ENCODE measurements at places on chromosomes 12 and 14.
A peak's percentile ranks its signal among the peaks of the same experiment; 100 is the strongest.

DNA sequence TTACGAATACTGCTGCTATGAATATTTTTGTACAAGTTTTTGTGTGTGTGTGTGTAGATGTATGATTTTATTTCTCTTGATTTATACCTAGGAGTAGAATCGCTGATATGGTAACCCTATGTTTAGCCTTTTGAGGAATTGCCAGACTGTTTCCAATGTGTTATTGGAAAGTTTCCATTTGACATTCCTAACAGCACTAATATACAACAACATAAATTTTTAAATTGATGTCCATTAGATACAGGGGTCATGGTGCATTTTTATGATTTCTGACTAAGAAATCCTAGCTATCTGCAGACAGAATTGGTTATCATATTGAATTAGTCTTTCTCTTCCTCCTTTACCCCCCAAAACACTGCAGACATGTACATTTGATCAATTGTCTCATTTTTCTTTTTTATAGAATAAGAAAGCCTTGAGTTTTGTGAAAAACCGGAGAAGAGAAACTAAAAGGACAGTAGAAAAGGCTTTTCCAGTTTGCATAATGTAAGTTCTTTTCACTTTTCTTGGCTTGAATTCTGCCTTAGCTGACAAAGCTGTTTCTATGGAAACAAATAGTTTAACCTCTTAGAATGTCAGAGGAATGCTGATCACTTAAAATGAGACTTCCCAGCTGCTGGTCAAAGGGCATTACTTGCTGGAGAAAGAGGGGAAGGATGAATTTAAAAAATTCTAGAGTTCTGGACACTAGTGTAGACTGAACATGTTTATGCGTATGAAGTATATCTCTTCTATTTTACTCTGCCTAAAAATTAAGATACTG is 28.2 kb downstream of the PALS1 start:
- peak; percentile 82 for DNase-seq

GRCh38 chr14:67357186-67357968 is 2.2 kb downstream of the ATP6V1D start:
- DNase-seq = no peak

DNA sequence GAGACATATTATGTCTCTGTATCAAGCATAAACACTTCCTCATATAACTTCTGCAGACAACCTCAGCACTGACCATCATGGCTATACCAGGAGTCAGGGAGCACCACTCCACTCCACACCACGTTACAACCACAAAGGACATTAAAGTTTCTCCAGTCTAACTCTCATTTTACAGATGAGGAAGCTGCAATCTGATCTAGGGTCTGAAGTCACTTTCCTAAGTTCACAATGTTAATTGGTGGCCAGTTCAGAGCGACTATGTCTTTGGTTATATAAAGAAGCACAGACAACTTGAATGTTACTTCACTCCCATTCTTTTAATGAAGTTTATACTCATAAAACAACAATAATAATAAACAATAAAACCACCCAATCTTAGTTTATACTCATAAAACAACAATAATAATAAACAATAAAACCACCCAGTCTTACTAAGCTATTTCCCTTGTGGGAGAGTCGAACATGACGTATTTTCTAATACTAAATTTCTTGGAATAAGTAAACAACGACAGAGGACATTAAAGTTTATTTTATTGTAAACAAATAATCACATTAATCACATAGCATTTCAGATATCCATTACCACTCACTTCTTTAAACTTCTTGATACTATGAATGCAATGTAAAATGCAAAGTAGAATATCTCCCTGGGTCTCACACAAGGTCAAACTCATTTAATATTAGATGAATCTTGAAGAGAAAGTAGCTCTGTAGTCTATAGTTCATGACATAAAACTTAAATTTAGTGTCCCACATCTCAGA is 72.4 kb upstream of the SSTR1 start:
- DNase-seq = no peak

- no peak for DNase-seq
These were observed 36.9 kb upstream of the DCN start for GRCh38 chr12:91219511-91219910.

GRCh38 chr14:95196268-95196667 is 38.9 kb upstream of the DICER1 start:
- DNase-seq = no peak

DNA sequence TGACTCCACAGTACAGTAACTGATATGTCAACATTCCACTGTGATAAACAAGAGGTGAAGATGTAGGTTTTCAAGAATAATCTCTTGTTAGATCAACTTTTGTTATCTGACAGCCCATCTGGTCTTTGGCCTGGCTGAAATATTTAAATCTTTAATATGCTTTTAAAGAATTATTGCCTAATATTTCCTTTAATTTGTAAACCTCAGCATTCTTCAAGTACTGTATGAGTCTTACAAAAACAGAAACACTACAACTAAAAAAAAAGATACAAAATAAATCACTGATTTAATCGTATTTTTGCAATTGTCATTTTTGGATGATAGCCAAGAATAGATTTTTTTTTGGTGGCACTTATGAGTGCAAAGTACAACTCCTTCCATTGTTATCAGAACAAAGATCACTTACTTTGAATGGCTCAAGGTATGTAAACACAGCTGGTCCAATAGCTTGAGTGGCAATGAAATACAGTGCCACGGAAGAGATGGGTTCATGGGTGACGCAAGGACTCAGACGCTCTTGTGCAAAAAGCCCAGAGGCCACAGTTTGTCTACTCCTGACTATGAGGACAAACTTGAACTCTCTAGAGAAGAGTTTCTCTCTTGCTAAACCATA is 109.5 kb downstream of the PAX9 start:
- DNase-seq = no peak
